ENCODE measurements at places on chromosomes 13 and 19. TPM values are rescaled to one million over a fixed set of nuclear protein-coding genes. Genes with fewer than 3 reads are reported as not detected.

The SELENOV gene
- polyA plus RNA-seq = not detected

The TEX26 gene
- not detected for polyA plus RNA-seq

The CEACAM19 gene
- polyA plus RNA-seq = 5.5 TPM

The SAFB gene
- polyA plus RNA-seq = 35.0 TPM

The MYH14 gene
- 23.9 TPM for polyA plus RNA-seq

The TMEM86B gene
- polyA plus RNA-seq = 4.6 TPM

The BAX gene
- 141 TPM for polyA plus RNA-seq
